ENCODE measurements at places on chromosomes 6 and 20.

- DNase-seq = no peak
Observed at GRCh38 chr6:84466511-84466910, 239.1 kb upstream of the CEP162 start.

DNA sequence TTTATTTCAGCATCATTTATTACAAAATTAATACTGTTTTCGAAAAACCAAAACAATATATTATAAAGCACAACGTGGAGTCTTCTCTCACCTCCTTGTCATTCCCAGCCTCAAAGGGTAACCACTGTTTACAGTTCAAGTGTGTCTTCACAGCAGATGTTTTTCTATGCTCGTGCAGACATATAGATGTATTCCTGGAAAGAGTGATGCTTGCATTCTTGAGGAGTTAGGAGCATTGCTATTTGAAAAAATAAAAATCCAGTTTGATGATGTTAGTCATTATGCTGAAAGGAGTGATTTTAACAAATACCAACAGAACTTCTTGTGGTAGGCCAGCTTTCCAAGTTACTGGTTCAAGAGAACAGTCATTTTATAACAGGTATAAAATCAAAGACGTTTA is 234.9 kb downstream of the BCKDHB start:
- DNase-seq = no peak

- DNase-seq = no peak
Observed at GRCh38 chr6:31579546-31580437, 2.4 kb downstream of the LTB start.

DNA sequence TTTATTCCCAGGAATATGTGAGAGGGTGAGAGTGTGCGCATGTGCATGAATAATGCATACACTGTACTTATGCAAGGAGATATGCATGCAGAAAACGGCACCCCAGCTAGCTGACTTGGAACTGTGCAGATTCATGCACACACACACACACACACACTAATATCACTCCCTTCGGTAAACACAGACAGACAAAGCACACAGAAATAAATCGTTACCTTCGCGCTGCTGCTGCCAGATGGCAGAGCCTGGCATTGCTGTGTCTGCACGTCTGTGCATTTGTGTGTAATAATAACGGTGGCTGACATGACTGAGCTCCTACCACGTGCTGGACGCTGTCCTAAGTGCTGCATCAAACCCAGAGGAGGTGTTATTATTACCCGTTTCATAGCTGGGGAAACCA is 36.8 kb downstream of the PREX1 start:
- no peak for DNase-seq

DNA sequence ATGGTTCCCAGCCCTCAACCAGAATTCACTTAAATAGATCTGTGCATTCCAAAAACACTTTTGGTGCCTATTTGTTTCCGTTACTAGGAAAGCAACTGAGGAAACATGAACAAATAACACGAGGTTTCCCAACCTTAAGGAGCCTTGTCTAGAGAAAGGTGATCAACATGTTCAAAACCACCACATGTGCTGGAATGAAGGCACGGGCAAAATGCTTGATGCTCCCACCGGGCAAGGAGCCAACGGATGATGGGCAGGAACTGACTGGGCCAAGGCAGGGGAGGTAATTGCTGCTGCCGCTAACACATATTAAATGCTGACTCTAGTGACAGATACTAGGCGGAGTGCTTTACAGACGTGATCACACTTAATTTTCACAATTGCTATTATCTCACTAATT is 2.5 kb downstream of the MYLK4 start:
- DNase-seq = no peak

- DNase-seq = no peak
Observed at GRCh38 chr6:14621518-14621917, 503.9 kb downstream of the CD83 start.

DNA sequence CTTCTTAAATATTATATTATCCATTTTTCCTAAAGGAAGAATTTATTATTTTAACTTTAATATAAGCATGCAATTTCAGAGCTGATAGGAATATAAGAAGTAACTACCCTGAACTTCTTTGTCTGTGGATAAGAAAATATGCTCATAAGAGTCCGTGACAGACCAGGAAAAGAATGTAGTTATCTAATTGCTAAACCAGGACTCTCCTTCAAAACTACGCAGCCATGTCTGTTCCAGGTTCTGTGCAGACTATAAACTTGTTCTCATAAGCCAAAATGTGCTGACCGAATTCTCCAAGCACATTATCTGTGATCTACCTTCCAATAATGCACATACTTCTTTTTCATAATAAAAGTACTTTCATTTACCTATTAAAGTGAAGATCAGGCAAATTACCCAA is 116.5 kb downstream of the TRDN start:
- no peak for DNase-seq

DNA sequence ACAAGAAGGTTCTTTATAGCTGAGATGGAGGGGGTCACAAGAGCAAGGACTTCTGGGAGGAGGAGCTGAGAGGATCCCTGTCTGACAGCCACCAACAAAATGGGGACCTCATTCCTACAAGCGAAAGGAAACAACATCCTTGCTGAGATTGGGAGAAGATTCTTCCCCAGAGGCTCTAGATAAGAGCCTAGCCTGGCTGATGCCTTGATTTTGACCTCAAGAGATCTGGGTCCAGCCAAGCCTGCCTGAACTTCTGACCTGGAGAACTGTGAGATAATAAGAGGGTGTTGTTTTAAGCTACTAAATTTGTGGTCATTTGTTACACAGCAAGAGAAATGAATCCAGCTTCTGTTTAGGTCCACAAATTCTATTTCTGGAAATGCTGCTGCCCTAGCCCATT is 75.4 kb upstream of the SLC4A11 start:
- DNase-seq = no peak

DNA sequence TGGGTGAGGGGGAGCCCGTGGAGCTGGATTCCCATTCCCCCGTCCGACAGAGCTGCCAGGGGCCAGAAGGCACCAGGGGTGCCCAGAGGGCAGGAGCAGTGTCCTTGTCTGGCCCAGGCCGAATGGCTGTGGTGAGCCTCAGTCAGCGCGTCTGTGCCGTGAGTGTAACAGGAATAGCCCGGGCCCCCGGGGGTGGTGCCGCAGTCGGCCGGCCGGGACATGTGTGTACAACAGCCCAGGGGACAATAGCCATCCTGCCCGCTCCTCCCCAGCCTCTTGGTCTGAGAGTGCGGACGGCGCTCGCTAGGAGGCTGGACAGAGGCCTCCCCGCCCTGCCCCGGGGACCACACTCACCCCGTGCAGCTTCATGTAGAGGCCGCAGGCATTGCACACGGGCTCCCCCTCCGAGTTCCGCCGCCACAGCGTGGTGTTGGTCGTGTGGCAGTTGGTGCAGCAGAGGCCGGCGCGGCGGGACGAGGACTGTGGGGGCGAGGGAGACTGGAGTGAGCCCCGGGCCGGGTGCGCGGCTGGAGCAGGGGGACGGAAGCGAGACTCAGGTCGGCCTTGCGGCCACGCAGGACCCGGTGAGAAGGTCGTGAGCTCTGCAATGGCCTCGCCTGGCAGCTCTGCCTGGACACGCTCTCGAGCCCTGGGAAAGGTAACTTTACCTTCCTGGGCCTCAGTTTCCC is 9.6 kb downstream of the GATA5 start:
- DNase-seq = no peak

- no peak for DNase-seq
Observed at GRCh38 chr6:73734832-73735453, 38.9 kb downstream of the CD109 start.

- no peak for DNase-seq
Observed at GRCh38 chr6:131013495-131013894, 49.5 kb downstream of the EPB41L2 start.

DNA sequence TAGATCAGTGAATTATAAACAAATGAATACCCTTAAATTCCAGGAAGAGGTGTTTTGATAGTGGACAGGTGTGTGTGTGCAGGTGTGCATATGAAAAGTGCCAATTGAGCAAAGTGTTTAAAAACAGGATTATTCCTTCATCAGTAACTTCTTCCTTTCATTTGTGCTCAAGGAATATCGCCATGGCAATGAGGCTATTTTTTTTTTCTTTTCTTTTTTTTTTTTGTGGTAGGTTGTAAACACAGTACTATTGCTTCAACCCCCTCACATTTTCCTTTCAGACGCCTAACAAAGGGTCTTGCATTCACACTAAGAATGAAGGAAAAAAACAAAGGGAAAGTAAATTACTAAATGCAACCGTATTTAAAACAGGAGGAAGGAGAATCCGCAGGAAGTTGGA is 2.0 kb upstream of the HSPA1B start:
- no peak for DNase-seq

Measured in stimulated activated CD8-positive, alpha-beta memory T cell treated with anti-CD3 and anti-CD28 coated beads, Interleukin-15, amount 100 ng/mL, for 48 hours (primary cell).